ENCODE measurements at places on chromosomes 2 and 18.
A peak's percentile ranks its signal among the peaks of the same experiment; 100 is the strongest.

GRCh38 chr2:75406131-75406581 lies 154.6 kb downstream of the EVA1A start:
- DNase-seq, result no peak

DNA sequence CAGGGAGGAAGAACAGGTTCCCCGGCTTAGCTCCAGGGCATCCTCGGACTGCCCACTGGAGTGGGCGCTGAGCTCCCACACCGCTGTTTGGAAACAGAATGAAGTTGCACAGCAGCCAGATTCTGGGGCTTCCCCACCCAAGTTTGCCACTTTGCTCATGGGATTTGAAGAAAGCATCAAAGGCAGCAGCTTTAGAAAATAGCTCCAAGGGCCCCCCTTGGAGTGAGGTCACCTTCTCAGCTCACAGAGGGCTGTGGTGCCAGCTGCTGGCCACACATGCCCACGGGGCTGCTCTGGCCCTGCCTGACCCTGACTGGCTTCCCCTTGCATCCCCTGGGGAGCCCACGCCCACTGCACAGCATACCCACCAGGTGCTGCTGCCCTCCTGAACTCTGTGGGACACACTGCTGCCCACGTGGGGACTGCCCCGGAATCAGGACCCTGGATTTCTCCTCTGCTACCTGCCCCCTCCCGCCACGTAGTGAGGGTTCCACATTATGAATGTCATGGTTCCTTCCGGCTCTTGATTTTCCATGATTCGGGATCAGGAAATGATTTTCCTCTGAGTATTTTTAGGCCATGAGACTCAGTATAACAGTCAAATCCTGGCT lies 70.3 kb downstream of the TGOLN2 start:
- DNase-seq, result no peak

DNA sequence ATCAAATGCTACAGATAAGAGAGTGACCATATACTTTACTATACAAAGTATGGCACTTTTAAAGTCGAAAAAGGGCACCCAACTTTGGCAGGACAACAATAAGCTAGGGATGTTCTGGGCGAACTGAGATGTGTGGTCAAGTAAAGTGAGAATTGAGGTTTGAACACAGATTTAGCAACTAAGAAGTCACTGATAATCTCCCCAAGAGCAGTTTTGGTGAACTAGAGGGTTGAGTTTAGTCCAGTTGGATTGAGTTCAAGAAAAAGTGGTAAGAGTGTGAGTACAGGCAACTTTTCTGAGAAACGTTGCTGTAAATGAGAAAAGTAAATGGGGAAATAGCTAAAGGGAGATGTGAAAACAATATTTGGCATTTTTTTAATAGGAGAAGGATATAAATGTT lies 65.5 kb upstream of the TGFA start:
- DNase-seq, result no peak

GRCh38 chr2:30346471-30347169 lies 100.4 kb upstream of the LCLAT1 start:
- no peak for DNase-seq

GRCh38 chr2:239278941-239279365 lies 121.9 kb downstream of the HDAC4 start:
- no peak for DNase-seq

DNA sequence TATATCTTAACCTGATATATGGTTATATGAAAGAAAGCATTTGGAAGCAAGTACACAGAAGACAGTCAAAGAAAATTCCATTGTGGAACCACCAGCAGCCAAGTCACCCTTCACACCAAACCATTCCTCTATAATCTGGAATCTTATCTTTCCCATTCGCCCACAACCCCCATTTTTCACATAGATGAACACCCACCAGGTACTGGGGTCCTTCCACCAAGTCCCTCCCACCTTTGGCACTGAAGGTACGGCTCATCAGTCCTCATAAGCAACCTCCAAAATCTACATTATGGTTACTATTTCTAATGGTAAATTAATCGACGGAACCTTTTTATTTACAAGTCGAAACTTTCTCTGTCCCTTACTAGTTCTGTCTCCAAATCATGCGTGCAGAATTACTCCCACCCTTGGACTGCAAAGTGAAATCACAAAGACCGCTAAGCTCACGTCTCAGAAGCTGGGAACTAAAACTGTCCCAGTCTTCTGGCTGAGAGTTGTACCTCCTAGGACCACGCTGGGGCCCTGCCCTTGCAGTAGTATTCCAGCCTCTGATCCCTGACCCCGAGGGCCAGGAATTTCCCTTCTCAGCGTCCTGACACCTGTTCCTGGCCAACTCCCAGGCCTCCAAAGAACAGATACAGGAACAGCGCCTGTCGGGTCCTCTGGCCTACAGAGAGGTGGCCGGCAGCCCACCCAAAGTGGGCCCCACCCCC lies 702 bp downstream of the OLA1 start:
- DNase-seq, result peak; percentile 18

DNA sequence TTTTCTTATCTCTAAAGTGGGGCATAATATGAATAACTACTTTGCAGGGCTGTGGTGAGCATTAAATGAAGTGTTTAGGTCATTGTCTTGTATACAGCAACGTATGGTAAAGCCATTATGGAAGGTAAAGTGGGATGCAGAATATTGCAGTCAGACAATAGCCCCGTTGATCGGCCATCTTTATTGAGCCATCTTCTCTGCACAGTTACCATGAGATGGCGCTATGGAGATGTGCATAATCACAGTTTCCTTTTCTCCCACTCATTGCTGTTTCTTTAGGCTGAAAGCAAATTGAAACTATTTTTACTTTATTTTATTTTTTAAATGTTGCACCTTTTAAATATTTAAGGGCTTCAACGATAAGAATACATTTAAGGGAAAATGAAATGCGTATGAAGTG lies 108.9 kb downstream of the THSD7B start:
- DNase-seq, result no peak

- DNase-seq, result no peak
Observed at GRCh38 chr18:22257022-22257543, 87.7 kb downstream of the GATA6 start.

- DNase-seq, result no peak
Observed at GRCh38 chr18:56632070-56633022, 6.0 kb downstream of the TXNL1 start.

GRCh38 chr18:5982332-5982731 lies 87.0 kb upstream of the TMEM200C start:
- DNase-seq, result no peak

DNA sequence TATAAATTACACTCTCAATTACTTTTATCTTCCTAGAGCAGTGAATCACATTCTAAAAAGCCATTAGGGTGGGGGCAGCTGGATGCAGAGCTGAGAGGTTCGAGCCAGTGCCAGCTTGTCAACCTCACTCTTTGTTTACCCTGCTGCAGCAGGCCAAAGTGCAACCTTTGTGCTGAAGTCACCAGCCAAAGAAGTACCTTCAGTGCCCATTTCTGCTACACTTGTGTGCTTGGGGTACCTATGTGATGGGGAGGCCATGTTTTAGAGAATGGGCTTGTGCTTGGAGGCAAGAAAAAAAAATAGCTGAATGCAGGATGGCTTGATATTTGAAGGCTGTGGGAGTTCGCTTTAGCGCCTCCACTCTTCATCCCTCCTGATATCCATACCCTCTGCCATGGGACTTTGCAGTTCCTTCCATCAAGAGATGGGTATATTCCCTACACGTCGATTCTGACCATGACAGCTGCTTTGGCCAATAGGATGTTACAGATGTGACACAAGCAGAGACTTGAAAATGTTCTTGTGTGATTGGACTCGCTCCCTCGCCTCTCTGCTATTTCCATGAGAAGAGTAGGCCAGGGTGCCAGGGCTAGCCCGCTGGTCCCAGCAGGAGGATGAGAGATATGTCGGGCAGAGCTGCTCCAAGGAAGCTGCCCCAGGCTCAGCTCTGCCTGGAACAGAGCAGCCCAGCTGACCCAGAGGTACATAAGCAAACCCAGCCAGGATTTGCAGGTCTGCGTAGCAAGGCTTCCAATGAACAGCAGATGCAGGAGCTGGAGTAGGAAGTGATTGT lies 12.7 kb upstream of the FZD5 start:
- no peak for DNase-seq

GRCh38 chr2:118169359-118170005 lies 81.2 kb downstream of the INSIG2 start:
- no peak for DNase-seq

- DNase-seq, result no peak
Observed at GRCh38 chr18:3447068-3447894, 2.7 kb upstream of the TGIF1 start.

DNA sequence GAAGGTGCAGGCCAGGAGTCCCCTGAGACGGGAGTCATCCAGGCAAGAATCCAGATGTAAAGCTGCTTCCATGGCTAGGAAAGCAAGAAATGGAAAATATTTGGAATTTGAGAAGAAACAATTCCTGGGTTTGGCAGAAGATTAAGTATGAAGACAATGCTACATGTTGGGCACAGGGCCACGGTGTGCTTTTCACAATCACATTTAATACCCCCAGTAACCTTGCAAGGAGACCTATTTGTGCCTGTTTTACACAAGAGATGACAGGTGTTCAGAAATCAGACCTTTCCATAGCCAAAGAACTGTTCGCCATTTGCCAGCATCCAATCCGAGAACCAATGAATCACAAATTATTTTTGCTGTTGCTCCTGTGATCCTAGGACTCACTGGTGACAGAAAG lies 50.5 kb downstream of the KCTD1 start:
- DNase-seq, result no peak

DNA sequence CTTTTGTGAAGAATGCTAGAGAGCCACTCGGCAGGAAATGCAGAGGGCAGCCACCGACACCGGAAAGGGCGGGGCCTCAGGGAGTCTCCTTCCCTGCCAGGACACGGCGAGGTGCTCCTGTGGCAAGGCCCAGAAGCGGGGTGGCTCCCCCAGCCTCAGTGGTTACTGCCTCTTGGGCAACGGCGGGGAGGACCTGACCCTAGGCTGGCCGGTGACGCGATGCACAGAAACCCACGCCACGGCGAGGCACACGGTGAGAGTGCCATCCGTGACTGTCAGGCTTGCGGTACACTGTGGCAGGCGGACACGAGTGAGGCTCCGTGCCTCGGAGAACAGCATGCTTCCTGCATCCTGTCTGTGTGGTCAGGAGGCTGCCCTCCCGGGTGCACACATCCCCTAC lies 47.8 kb downstream of the ZAP70 start:
- DNase-seq, result no peak

DNA sequence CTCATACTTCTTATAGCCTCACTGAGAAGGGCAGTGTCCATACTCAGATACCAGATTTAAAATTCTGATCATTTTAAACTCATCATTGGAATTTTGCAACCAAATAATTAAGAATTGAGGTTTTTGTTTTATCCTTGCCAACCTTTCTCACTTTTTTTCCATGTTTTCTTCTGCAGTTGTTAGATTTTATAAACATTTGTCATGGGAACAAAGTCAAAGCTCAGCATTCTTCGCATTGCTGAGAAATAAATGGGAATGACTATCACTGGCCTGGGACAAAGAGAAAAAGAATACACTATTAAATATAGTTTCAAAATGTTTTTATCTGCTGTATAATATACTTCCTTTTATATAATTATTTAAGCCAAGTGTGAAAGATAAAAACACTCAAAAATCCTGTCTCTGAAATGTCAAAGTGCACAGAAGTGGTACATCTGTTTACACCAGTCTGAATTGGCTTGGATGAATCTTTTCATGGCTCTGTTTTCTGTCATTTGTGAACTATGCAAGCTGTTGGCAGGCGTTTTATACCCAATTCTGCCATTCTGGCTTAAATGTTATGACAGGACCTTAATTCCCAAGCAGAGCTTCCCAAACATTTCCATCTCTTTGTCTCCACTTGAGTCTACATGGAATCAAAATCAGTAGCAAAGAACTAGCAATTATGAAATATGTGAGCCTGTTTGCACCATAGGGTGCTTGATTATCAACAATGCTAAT lies 249.3 kb upstream of the SYT4 start:
- DNase-seq, result no peak

DNA sequence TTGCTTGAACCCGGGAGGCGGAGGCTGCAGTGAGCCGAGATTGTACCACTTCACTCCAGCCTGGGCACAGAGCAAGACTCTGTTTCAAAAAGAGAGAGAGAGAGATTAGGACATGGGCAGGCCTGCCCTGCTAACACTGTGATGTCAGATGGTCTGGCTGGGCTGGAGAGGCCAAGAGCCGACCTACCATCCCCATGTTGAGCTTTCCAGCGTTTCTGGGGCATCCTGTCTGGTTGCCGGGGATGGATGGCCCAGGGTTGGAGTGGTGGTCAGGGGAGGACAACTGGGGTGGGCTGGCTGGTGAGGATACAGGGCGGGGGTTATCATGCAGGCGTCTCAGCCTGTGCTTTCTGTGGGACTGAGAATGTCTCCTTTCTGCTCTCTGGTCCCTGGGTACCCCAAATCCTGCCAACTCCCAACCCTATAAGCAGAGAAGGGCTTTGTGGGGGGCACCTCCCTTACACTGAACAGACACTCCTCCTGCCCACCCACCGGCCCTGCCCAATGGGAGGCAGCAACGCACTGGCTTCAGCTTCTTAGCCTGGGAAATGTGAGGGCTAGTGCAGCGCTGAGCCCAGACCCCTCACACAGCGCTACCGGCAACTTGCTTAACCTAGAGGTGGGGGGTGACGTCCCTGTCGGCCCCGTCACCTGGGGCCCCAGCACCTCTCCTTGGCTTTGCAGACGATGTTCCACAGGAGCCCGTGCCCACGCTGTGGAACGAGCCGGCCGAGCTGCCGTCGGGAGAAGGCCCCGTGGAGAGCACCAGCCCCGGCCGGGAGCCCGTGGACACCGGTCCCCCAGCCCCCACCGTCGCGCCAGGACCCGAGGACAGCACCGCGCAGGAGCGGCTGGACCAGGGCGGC lies 5.4 kb downstream of the SNORC start:
- no peak for DNase-seq

DNA sequence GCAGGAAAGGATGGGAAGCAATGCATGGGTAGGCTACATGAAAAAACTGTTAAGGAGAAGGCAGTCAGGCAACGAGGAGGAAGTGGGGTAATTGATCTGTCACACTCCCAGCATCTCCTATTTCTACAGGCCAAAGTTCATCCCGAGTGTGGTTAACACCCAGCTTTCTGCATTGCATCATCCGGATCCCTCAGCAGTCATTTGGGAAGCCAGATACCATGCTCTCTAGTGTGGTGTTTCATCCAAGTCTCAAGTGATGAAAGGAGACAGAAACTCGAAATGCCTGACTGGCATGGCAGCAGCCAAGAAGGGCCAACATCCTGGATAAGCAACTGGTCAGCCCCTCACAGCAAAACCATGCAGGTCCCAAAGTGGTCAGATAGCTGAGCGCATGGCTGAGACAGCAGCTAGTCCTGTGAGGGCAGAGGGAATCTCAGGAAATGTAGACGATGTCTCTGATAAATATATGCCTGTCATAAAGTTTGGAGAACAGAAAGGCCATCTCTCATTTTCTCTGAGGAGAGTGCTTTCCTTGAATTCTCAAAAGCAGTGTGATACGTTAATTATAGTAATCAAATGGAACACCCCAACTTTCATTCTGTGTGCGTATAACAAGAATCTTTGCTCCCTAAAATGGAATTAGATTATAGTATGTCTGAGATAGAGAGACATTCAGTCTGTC lies 24.8 kb upstream of the HNRNPA3 start:
- DNase-seq, result no peak

- peak; percentile 7 for DNase-seq
Observed at GRCh38 chr2:22110244-22110651, 986.5 kb downstream of the TDRD15 start.

GRCh38 chr2:46276642-46277041 lies 20.6 kb upstream of the EPAS1 start:
- no peak for DNase-seq
